ENCODE measurements at places on chromosomes 11 and 22.

GRCh38 chr11:2437516-2437915 is 6.8 kb downstream of the TRPM5 start:
- no peak for DNase-seq

- no peak for DNase-seq
Observed at GRCh38 chr11:73539506-73540084, 58.3 kb downstream of the FAM168A start.

DNA sequence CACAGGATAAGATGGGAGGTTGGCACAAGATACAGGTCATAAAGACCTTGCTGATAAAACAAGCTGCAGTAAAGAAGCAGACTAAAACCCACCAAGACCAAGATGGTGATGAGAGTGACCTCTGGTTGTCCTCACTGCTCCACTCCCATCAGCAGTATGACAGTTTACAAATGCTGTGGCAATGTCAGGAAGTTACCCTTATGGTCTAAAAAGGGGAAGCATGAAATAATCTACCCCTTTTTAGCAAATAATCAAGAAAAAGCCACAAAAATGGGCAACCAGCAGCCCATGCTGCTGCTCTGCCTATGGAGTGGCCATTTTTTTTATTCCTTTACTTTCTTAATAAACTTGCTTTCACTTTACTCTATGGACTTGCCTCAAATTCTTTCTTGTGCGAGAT is 8.7 kb upstream of the PIWIL4 start:
- no peak for DNase-seq

DNA sequence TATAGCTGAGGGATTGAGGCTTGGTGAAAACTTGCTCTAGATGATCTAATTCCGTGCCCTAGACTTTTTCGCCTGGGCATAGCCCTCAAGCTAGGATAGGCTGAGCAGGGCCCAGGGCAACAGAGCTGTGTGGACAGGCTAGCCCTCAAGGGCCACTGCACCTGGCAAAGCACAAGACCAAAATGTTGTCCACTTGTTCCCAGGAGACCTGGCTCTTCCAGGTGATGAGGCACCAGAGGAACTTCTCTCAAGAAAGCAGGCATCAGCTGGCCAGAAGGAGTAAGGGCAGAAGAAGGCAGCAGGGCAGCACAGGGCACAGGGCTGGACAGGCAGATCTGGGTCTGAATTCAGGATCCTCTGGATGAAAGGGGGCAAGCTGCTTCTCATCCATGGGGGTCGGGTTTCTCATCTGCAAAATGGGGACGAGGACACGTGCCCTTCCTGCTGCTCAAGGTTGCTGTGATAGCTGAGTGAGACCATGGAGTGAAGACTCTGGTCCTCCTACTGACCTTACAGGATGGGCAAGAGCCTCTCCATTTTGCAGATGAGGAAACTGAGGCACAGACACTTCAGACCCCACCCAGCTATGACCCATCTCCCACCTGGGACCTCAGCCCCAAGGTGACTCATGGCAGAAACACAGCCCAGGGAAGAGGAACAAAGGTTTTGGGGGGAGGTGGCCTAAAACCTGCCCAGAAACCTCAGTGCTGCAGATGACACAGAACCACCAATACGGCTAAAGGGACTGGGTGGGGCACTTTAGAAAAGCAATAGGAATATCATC is 42.2 kb upstream of the PRDM11 start:
- DNase-seq: no peak

DNA sequence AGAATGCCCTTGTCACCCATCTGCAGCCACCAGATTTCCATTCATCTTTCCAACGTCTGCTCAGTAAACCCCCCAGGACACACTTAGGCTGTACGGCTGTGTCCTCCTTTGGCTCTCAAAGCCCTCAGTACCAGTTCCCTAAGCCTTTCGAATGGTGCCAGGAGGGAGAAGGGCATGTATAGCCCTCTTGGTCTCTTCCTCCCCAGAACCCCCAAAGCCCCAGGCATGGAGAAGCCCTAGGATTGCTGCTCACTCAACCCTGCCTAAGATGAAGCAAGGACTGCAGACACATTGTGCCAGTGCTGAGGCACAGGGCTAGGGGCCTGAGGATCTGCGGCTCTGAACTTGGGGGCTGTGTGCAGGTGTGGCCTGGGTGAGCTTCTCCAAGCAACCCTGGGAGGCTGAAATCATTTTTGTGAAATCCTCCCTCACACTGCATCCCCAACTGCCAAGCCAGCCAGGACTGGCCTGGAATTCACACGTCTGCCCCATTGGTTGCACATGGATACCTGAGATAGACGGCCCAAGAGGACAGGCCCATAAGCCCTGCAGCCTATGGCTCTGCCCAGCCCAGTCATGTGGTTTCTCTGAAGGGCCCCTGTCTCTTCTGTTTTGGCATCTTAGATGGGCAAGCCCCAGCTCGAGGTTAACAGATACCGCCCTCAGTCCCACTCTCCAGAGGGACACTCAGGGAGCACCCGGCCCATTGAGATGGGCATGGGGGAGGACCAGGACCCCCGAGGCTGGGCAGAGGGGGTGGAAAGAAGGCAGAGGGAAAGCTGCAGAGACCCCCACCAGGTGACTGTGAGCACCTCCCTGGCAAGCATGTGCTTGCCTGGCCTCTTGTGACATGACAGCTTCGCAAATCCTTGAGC is 34.0 kb downstream of the KCNQ1OT1 start:
- no peak for DNase-seq

DNA sequence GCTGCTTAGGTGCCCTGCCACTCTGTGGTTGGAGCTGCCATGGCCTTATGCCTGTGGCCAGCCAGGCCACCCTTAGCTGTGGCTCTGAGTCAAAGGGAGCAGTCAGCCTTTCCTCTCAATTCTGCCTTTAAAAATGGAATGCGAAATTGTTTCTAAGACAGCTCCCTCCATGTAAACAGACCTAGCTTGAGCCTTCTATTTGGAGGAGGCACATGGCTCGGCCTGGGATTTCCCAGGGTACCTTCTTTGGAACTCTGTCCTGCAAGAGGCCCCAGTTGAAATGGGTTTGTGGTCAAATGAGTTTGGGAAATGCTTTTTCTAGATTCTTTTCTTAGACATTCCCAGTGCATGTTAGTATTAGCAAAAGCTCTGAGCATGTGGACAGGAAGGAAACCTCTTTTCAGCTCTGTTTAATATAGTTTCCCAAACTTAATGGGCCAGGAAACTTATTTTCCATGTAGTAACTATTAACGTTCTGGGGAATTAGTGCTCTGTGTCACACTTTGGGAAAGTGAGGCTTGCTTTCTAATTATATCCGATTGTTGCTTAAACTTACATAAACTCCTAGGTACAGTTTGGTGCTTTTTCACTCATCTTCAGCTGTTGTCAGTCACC is 7.8 kb downstream of the PHOX2A start:
- DNase-seq: no peak

All from cortex of kidney (tissue), 1 donor.